ENCODE measurements at places on chromosomes 13 and 19. TPM values are rescaled to one million over a fixed set of nuclear protein-coding genes. Genes with fewer than 3 reads are reported as not detected.

DNA sequence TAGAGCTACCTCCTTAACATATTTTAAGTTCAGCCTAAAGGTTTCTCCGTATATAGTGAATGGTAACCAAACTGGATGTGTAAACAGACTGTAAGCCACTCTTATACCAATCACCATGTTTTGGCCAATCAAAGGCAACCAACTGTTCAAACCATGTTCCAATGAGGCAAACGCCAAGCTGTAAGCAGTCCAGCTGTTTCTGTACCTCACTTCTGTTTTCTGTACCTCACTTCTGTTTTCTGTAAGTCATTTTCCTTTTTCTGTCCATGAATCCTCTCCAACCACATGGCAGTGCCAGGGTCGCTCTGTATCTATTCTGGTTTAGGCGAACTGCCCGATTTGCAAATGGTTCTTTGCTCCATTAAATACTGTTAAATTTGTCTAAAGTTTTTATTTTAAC, 24.4 kb downstream of the COMMD6 start:
- DNase-seq: no peak

DNA sequence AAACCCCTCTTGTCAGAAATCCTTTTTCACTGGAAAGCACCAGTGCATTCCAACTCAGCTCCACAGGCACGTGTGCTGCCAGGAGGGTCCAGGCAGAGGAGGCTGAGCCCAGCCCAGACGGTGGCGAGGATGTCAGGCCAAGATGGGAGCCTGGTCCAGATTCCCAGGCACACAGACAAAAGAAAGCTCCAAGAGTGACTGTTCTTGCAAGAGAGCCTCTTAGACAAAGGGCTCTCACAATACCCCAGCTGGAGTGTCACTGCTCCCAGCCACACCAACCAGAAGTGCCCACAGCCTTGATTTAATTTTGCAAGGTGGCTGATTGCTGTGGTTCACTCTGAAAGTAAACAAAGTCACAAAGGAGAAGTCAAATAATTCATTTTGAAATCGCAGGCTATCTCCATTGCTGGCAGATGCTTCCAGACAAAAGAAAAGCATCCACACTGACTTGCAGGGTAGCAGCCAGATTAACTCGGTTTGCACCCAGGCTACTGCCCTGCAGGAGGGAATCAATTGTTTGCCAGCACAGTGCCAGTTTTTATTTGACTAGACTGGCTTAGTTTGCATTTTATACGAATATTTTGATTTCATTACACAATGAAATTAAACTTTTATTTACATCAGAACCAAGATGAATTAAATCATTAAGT, 95.1 kb downstream of the RAB20 start:
- DNase-seq: no peak

The WDR62 gene
- 2.8 TPM for total RNA-seq

DNA sequence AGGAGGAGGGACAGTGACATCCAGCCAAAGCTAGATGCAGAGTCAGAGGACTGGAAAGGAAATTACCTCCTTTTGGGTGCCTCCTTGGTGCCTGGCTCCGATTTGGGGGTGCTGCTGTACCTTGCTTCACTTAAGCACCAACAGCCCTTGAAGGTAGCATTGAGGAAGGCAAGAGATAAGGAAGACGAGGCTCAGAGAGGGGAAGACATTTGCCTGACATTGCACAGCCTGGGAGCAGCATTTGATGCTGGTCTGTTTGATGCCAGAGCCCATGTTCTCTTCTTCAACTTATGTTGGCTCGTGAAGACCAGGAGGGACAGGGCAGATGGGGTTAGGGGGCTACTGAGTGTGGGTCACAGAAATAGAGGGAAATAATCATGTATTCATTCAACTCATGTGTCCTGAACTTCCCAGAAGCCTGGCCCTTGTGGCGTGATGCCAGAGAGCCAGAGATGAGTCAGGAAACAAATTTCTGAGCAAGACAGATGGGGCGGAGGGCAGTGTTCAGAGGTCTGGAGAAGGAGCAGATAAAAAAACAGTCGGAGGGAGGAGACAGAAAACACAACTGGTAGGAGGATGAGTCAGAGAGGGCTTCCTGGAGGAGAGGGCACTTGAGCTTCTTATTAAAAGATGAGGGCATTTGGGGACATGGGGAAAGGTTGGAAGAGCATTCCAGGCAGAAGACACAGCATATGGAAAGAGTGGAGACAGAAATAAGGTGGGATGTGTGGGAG, 3.0 kb upstream of the C19orf81 start:
- DNase-seq: peak; percentile 26

The OR10H1 gene
- not detected for total RNA-seq

GRCh38 chr19:39502640-39503417, 4.1 kb downstream of the DLL3 start:
- DNase-seq: peak; percentile 69

GRCh38 chr13:30752201-30752797, 17.0 kb downstream of the ALOX5AP start:
- peak; percentile 28 for DNase-seq

DNA sequence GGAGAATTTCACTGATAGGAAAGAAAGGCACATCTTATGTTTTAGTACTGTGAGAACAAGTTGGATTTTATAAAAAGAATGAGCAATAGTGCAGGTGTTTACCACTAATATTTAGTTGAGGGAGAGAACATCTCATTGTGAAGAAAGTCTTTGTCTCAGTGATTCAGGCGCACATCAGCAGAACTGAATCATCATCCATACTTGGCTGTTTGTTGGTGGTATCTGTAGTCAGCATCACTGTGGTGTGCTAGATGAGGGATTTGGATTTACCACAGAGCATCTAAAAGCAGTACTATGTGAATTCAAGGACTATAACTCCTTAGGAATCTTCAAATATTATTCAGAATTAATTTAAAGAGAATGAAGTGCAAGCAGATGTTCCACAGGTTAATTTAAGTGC, 1380.5 kb upstream of the ATXN8OS start:
- DNase-seq: peak; percentile 73

The CLDND2 gene
- not detected for total RNA-seq

DNA sequence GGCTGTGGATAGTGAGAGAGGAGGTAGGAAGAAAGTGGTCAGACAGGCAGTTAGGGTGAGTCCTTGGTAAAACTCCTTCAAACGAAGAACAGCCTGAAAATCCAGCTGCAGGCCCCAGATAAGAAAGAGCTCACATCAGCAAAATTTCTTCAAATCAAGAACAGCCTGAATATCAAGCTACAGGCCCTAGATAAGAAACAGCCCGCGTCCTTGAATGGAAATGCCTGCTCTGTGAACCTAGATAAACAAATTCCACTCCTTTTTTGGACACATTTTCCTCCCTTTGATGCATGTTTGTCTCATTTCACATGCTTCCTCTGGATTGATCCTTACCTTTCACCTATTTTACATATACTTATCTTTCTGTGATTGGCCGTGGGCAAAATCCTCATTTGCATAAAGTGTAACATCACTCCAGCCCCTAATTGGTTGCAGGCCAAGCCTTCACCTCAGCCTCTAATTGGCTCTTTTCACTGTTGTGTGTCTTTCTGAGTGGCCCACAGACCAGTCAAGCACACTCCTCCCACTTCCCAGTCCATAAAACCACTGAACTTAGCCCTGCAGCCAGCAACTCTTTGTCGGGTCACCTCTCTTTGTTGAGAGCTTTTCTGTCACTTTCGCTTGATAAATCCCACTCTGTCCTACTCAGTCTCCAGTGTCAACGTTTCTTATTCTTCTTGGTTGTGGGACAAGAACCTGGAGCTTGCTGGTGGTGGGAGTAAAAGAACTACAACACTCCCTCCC, 6.0 kb upstream of the SULT2A1 start:
- DNase-seq: no peak

The LRRC25 gene
- 4.6 TPM for total RNA-seq

The TEX101 gene
- not detected for total RNA-seq

GRCh38 chr13:19606152-19606551, 27.3 kb upstream of the MPHOSPH8 start:
- no peak for DNase-seq

- peak; percentile 83 for DNase-seq
Measured at GRCh38 chr13:95083758-95084157, 217.5 kb downstream of the ABCC4 start.

DNA sequence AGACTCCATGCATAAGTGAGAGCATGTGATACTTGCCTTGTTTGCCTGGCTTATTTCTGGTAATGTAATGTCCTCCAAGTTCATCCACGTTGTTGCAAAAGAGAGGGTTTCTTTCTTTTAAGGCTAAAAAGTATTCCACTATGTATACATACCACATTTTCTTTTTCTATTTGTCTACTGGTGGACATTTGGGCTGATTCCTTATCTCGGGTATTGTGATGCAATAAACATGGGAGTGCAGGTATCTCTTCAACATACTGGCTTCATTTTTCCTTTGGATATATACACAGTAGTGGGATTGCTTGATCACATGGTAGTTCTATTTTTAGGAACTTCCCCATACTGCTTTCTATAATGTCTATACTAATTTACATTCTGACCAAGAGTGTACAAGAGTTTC, 49.6 kb upstream of the EBPL start:
- no peak for DNase-seq

DNA sequence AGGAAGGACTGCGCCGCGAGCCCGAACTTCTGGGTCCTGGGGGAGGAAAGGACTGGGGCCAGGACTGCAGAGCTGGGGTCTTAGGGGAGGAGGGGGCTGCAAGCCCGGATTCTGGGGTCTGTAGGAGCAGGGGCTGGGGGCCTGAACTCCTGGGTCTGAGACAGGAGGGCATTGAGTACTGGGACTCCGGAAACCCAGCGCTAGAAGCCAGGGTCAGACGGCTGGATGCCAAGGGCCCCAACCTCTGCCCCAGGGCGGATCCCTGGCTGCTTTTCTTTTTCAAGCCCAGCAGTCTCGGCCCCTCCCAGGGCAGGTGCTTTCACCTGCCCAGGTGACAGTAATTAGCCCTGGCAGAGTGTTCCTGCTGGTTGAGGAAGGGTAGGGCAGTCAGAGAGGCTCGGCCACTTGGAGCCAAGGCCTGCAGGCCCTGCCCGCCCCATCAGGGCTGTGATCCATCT, 2.3 kb downstream of the MYH14 start:
- DNase-seq: no peak

DNA sequence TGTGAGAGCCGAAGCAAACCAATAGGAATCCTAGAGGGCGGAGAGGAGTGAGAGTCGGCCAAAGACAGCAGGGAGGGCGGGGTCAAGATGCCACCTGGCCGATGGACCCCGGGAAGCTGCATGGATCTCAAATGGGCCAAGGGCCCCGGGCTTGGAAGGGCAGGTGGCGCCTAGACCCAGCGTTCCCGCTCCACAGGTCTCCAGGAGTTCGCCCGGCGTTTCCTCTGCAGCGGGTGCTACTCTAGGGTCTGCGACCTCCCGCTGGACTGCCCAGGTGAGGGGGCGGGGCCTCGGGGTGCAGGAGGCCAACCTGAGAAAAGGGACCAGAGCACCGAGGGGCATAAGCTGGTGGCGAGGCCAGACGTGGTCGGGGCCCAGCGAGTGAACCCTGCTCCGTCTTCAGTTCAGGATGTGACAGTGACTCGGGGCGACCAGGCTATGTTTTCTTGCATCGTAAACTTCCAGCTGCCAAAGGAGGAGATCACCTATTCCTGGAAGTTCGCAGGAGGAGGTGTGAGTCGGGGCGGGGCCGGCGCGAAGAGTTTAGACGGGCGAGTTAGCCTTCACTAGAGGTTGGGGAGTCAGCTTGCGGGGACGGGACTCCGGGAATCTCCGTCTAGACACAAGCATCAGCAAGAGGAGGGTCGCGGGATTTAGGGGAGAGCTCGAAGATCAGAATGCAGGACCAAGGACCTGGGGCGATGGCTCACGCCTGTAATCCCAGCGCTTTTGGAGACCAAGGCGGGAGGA, 9.9 kb downstream of the SPACA6 start:
- DNase-seq: no peak

GRCh38 chr13:112783978-112784371, 94.1 kb downstream of the ATP11A start:
- DNase-seq: no peak

- DNase-seq: no peak
Measured at GRCh38 chr13:98945863-98946605, 31.8 kb downstream of the DOCK9 start.

DNA sequence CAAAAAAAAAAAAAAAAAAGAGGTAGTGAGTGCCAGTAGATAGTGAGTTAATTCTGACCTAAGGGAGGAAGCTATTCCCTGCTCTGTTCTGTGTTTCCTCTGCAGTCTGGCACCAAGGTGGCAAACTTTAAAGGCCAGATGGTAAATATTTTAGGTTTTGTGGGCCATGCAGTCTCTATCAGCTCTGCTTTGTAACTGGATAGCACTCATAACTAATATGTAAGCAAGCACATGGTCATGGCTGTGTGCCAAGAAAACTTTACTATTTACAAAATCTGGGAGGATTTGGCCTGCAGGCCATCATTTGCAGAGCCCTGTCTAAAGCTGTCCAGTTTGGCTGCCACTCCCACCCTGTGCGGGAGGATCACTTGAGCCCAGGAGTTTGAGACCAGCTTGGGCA, 4.3 kb downstream of the PIN1 start:
- no peak for DNase-seq

DNA sequence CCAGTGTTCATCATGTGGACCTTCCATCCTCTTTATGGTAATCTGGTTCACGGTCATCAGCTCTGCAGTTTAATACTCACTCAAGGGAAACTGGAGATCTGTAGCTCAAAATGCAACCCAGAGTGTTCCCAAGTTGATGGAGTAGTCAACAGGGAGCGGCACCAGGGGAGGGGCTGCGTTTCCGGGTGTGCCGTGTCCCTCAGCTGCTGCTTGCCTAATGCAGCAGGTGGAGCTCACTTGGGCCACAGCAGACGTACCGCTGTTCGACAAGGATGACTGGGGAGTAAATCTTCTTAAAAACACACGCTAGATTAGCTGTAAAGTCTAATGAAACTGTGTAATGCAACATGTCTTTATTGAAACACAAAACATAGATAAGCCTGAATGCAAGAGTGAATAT, 81.1 kb downstream of the TNFSF13B start:
- DNase-seq: no peak

DNA sequence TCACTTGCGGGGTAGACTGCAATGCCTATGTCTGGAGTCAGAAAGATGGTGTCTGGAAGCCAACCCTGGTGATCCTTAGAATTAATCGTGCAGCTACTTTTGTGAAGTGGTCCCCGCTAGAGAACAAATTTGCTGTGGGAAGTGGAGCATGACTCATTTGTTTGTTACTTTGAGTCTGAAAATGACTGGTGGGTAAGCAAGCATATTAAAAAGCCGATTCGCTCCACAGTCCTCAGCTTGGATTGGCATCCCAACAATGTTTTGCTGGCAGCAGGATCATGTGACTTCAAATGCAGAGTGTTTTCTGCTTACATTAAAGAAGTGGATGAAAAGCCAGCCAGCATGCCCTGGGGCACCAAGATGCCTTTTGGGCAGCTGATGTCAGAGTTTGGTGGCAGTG, 9.5 kb upstream of the ERVV-1 start:
- no peak for DNase-seq

DNA sequence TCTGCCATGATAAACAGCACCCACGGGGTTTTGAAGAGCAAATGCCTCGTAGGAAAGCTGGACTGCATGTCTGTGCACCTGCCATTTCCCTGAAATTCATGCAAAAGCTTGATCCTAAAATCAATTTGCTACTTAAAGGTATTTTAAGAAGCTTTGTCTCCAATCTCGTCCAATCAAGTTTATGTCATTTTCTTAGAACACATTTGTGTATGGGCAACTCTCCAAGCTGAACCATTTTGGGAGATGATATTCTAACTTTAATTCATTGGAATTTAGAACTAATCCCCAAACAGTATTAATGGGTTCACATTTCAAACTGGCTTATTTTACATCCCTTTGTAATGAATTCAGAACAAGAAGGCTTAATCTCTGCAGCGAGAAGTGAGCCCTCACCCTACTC, 822 bp downstream of the ADPRHL1 start:
- no peak for DNase-seq

The ZNF628 gene
- 0.77 TPM for total RNA-seq

GRCh38 chr13:113744197-113745000, 14.6 kb upstream of the TMEM255B start:
- DNase-seq: no peak

The ZNF471 gene
- 9.2 TPM for total RNA-seq

The SPTBN4 gene
- 6.6 TPM for total RNA-seq
